Mammary epithelial cell (primary cell): ENCODE measurements at places on chromosomes 1 and 21. TPM values are rescaled to one million over a fixed set of nuclear protein-coding genes. Genes with fewer than 3 reads are reported as not detected.
A peak's percentile ranks its signal among the peaks of the same experiment; 100 is the strongest.

Gene SEMA4A
- total RNA-seq = 3.5 TPM

Gene CYP4A22
- total RNA-seq = not detected

Gene YRDC
- total RNA-seq = 18.0 TPM

Gene AIDA
- total RNA-seq = 70.7 and 74.3 TPM in 2 replicates

Gene FCGR2B
- not detected in 2 replicates for total RNA-seq

Gene CD52
- total RNA-seq = not detected

Gene POU3F1
- 0.17 TPM for total RNA-seq

Gene KIF17
- total RNA-seq = 0.83 TPM

Gene FTCD
- total RNA-seq = not detected in 2 replicates

Gene UMODL1
- total RNA-seq = not detected in 2 replicates

Gene RGS4
- not detected in 2 replicates for total RNA-seq

DNA sequence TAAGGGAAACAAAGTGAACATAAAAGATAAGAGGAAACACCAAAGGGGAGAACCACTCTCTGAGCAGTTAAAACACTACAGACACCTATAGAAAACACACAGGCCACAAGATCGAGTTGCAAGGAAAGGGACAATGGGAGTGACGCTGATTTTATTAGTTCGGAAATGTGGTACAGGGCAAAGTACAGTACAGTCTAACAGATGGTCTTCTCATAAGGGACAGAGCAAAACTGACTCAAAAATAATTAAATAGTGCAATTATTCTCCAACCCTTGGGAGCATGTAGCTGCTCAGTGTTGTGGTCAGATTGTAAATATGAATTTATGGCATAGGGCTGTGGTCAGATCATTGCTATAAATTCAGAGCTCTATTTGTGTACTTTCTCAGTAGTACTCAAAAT, 352.0 kb downstream of the USH2A start:
- DNase-seq = no peak

DNA sequence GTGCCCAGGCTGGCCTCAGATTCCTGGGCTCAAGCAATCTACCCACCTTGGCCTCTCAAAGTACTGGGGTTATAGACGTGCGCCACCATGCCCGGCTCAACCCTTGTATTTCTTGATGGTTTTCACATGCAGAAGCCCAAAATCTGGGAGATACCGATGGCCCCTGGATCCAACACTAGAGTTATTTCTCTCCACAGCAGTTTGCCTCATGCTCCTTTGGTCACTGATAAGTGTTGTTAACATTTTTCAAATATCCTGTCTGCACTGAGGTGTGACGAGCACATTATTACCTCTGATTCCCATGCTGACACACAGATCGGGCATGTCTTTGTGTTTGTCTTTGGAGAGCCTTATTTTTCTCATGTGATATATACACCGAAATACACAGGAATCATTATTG, 107.0 kb downstream of the KIF26B start:
- DNase-seq = no peak

GRCh38 chr1:207219979-207220889, 101.2 kb upstream of the CD55 start:
- no peak for DNase-seq

- DNase-seq = no peak
These were observed 30.0 kb downstream of the ZNF697 start for GRCh38 chr1:119617751-119618691.

DNA sequence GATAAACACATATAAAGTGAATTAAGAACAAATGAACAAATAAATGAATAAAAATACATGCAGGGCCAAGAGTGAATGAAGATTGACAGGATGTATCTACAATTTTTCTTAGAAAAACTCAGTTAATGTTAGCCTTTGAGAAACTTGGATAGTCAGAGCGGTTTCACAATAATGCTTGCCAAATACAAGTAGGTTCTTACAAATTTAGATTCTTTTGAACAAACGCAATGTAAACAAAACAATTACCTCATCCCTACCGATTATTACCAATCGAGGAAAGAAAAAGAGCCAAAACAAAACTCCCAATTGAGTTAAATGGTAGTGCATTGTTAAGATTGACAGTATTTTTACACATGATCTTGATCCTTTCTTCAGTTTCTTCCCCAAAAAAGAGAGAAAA, 176.9 kb upstream of the DEPDC1 start:
- DNase-seq = no peak

DNA sequence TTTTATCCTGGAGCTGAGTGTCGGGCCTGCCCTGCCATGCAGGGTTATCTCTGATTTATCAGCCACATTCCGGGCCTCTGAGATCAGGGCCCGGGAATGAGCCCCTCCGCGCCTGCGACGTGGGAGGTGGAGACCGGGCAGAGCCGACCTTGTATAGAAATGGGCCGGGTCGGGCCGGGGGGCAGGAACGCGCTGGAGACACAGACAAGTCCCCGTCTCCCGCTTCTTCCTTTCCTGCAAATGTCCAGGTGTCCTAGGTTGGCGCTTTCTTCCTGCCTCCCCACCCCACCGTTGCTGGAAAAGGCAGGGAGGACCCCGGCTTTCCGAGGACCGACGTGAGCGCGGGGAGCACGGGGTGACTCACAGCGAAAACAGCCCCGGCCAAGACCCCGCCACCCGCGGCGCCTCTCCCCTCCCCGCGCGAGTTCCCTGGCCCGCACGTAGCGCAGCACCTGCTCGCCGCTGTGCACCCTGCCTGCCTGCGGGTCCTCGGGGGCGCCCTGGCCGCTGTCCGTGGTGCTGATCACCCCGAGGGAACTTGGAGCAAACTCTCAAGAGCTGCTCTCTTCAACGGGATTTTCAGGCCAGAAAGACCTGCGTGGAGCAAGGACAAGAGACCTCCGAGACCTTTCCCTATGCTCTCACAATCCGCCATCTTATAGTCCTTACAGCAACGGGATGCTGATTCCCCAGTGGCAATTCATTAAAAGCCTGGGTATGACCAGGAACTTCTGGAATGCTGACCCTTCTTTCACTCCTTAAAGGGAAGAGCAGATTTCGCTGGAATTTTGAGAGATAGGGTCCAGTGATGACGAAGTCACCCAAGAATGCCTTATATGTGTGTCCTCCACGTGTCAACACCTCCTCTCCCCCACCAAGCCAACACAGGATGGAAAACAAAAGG, 475 bp upstream of the NPPB start:
- DNase-seq = peak; percentile 40

DNA sequence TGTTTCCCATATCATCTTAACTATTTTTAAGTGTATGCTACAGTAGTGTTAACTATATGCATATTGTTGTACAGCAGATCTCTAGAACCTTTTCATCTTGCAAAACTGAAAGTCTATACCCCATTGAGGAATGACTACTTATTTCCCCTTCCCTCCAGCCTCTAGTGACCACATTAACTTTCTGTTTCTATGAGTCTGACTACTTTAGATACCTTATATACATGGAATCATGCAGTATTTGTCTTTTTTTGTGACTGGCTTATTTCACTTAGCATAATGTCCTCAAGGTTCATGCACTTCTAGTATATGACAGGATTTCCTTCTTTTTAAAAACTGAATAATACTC, 96.5 kb upstream of the BTG3 start:
- DNase-seq = no peak

GRCh38 chr1:114700036-114700600, 4.8 kb upstream of the AMPD1 start:
- no peak for DNase-seq

- no peak for DNase-seq
These were observed 60.3 kb downstream of the RHOU start for GRCh38 chr1:228795596-228795995.

DNA sequence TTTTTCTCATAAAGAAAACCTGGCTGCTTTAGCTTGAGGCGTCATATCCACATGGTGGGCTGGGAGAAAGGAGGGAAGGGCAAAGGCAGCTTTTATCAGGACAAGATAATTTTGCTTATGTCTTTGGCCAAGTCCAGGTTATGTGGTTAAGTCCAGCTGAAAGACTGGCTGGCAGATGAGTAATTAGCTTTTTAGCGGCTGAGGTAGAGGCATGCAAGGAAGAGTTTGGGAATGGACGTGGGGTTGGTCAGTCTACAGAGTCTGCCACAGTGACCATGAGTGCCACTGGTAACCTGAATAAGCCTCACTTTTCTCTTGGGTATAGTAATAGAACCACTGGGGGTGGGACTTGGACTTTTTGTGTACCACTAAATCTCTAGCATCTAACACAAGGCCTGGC, 39.8 kb downstream of the NEK7 start:
- DNase-seq = no peak

DNA sequence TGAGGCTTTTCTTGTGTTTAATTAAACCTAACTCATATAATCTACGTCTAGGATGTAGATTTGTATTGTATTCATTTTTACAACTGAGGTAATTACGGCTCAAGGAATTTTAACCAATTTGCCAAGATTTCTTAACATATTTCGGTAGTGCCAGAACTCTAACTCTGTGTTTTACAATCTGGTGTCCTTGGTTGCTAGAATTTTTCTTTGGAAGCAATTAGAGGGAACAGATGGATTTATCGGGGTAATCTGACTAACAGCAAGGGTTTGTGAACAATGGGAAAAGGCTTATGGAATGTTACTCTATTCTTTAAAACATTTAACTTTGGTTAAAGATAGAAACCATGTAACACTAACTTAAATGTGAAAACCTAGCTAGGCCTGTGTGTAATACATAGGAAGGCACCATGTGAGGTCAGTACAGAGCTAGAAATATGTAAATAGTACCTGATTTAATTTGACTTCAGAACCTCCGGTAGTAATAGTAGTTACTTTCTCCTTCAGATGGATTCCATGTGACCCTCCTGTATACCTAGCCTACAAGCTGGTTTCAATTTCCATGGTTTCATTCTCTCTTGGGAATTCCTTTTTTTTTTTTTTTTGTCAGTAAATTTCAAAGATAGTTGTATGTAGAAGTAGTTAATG, 1.2 kb downstream of the MTF2 start:
- peak; percentile 68 for DNase-seq

- no peak for DNase-seq
These were observed 580.4 kb downstream of the USP25 start for GRCh38 chr21:16310176-16310575.

DNA sequence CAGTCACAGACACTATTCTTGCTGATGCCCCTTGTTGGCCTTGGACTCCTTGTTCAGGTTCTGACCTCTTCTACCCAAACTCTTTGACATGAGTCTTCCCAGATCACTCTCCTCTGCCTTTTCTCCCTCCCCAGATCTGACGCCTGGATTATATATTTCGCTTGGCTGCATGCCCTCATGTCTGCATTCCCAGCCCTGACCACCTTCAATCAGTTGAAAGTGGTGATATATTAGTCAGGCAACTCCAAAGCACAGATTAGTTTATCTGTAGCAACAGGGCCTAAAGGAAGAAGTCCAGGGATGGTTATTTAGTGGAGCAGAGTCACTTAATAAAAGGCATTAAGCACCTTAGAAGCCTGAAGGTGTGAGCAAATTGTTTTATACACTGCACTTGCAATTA, 110.0 kb upstream of the GUCA2B start:
- DNase-seq = no peak

GRCh38 chr1:4611563-4612341, 42.7 kb upstream of the AJAP1 start:
- no peak for DNase-seq

GRCh38 chr21:45786660-45787059, 143.1 kb downstream of the PCBP3 start:
- DNase-seq = no peak

GRCh38 chr1:102174259-102174863, 177.6 kb upstream of the OLFM3 start:
- peak; percentile 13 for DNase-seq

DNA sequence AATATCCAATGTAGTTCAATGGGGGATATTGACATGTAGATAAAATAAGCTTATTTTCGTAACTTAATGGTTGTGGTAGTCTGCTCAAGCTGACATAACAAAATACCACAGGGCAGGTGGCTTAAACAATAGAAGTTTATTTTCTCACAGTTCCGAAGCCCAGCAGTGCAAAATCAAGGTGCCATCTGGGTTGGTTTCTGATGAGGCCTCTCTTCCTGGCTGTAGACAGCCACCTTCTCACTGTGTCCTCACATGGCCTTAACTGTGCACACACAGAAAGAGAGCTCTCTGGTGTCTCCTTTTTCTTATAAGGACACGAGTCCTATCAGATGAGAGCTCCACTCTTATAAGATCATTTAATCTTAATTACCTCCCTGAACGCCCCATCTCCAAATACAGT, 64.8 kb upstream of the IPO9 start:
- no peak for DNase-seq

DNA sequence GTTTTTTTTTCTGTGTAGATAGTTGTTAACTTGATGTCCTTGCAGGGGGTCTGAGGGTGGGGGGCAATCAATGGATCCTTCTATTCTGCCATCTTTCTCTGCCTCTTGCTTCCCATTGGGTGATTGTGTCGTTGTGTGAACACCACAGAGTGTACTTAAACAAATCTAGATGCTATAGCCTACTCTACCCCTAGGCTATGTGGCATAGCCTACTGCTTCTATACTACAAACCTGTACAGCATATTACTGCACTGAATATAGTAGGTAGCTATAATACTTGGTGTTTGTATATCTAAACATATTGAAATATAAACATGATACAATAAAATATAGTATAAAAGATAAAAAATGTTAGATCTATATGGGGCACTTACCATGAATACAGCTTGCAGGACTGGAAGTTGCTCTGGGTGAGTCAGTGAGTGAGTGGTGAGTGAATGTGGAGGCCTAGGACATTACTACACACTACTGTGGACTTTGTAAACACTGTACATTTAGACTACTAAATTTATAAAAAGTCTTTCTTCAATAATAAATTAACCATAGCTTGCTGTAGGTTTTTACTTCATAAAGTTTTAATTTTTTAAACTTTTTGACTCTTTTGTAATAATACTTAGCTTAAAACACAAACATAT, 105.4 kb downstream of the CENPF start:
- DNase-seq = no peak

DNA sequence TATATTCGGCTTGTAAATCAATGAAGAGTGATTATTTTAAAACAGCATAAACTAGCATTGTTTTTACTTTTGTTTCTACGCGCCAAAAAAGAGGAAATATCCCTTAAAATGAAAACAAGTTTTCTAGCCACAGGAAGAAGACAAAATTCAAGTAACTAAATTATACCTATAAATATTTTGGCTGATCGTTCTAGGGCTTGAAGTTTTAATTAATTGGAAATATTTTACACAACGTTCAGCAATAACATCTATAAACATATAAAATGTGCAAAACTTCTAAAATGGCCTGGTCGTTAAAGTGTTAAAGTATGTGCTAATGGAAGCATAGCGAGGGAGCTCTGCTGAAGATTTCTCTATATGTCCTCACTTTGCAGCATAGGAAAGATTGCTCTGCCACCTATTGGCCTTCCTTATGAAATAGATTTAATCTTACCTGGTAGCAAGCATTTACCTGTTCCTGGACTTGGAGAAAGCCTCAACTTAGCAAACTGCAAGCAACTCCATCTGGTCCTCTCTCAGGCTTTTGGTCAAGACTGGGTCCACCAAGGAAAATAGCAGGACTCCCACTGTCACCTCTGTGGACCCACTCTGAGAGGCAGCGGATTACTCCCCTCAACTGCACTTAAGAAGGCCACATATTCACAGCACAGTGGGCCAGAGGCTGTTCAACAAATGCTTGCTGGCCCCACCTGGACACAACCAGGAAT, 351.3 kb upstream of the RUNX1 start:
- DNase-seq = peak; percentile 81

DNA sequence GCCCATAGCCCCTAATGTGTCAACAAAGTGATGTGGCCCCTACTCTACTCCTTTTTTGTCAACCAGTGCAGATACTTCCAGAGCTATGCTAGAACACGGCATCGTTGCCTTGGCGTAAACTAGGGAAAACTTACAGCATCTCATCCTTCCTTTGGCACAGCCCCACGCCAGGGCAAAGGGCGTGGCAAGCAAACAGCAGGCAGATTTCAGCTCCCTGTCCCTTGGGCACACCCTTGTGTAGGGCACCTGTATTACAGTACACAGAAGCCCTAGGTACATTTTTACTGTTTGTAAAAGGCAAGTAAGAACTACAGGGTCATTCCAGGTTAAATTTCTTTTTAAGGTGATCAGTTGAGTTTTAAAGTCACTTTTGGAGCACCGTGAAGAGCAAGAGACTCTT, 29.3 kb downstream of the PRDX6 start:
- DNase-seq = no peak
